Vagina (tissue), 2 donors: ENCODE measurements at places on chromosomes 4 and X.

- no peak for DNase-seq
Measured at GRCh38 chrX:136714626-136715599, 65.8 kb downstream of the ARHGEF6 start.

DNA sequence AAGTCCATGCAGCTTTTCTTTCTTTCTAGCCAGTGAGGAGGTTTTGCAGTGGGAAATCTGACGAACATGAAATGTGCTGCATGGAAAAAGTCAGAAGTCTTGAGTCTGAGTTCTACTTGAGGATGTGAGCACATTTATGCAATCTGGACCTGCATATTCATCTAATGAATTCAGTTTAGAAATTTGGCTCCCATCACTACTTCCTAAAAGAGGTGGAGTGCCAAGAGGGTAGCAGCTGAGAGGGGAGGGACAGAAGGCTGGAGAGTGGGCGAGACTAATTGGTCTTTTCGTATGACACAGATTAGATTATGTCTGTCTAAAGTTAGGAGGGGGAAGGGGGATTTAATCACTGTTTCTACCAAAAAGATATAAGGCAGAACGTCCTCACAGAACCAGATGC is 535.9 kb downstream of the IQCM start:
- DNase-seq = no peak

DNA sequence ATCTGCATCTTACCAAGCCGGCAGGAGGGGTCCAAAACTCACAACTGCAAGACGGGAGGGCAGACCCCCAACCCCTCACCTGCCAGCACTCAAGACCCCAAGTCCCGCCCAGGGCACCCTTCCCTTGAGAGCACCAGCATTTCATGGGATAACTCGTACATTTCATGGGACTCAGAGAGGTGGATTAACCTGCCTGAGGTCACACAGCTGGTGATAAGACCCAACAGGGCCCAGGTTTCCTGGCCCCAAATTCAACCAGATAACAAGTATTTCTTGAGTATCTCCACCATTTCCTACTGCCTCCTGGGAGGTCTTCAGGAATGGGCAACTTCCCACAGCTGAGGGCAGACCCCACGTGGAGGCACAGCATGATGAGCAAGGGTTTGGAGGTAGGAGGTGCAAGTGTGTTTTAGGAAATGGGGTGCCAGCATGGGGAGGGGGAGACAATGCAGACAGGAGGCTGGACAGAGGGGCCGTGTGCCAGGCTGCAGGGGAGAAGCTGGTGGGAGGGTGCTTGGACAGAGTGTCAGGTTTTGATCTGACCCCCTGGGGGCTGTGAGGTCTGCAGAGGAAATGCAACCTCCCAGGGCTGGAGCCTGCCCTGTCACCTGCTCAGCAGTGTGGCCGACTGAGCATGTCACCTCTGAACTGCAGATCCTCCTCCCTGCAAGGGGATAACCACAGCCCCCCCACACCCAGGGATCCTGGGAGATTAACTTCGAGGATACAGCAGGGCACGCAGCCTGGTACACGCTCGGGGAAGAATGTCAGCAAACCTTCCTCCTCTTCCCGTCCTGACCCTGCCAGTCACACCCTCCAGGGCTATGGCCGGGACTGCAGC is 4.4 kb downstream of the ADRA2C start:
- DNase-seq = no peak

- no peak for DNase-seq
Measured at GRCh38 chr4:140005699-140006098, 148.3 kb downstream of the MAML3 start.

GRCh38 chr4:144714166-144714565 is 68.2 kb downstream of the HHIP start:
- DNase-seq = no peak

DNA sequence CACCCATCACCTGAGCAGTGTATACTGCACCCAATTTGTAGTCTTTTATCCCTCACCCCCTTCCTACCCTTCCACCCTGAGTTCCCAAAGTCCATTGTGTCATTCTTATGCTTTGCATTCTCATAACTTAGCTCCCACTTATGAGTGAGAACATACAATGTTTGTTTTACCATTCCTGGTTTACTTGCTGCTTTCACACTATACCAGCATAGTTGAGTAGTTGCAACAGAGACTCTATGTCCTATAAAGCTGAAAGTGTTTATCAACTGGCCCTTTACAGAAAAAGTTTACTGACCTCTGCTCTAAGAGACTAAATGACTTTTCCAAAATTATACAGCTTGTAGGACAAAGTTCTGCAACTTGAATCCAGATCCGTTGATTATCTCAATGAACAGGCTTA is 61.1 kb upstream of the BLTP1 start:
- DNase-seq = no peak

DNA sequence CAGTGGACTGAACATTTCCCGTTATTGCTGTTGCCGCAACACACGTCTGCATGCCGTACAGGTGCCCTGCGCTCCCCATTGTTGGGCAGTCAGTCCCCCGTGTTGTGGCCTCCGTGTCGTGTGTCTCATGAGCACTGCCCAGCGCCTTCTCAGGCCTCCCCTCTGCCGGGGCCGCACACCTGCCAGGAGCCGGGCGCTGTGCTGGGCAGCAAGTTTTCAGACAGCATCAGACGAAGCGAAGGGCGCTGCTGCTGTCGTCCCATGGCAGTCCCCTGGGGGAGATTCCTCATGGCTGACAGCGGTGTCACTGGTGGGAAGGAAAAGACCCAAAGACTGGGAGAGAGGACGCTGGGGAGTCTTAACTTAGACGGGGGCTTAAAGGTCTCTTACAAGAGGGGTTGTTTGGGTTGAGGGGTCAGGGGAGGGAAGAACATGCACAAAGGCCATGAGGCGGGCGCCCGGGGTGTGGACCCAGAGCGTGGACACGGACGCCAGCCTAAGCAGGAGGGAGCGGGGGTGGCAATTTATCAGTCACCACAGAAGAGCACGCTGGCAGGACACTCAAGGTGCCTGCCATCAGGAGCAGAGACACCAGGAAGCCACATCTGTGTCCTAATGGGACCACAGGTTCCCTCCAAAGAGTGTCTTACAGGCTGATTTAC is 47.3 kb downstream of the RGS12 start:
- peak; percentile 75 for DNase-seq

DNA sequence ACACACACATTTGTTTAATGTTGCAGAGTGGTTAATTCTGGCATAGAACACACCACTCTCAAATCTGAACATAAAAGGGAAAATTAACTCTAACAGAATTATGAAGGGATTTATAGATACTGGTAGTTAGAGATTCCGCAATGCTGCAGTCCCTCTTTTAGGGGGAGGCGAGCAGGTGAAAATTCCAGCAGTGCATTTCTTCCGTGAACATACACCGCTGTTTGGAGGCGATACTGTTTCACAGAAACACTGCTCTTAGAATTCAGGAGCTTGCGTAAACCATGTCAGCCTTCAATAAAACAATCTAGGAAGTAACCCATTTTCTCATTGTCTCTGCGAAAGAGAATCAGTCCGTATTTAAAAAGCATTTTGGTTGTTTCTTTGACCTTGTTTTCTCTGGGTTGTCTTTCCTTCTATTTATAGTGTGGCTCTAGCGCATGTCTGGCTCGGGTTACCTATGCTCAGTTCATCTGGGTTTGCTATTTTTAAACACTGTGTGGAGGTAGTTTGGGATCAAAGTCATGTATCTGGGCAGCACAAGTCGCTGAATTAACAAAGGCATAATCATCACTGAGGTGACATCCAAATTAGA is 90.4 kb downstream of the GPAT3 start:
- no peak for DNase-seq

DNA sequence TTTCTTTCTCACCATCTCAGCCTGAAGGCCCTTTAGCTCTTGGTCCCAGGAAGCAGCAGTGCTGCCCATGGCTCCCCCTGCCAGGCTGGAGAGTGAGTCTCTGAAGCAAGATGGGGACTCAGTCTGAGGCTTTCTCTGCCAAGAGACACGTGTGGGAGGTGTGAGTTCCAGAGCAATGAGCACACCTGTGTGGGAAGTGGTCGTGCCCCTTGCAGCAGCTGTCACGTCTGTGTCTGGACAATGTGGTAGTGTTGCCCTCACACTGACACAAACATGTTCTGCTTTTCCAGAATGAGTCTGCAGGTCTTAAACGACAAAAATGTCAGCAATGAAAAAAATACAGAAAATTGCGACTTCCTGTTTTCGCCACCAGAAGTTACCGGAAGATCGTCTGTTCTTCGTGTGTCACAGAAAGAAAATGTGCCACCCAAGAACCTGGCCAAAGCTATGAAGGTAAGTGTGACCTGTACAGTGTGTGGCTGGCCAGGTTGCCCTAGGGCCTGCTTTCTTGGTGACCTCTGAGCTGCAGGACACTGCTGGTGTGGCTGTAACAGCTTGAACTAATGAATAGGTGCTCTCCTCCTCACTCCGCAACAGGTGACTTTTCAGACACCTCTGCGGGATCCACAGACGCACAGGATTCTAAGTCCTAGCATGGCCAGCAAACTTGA is 1.9 kb downstream of the TACC3 start:
- no peak for DNase-seq

DNA sequence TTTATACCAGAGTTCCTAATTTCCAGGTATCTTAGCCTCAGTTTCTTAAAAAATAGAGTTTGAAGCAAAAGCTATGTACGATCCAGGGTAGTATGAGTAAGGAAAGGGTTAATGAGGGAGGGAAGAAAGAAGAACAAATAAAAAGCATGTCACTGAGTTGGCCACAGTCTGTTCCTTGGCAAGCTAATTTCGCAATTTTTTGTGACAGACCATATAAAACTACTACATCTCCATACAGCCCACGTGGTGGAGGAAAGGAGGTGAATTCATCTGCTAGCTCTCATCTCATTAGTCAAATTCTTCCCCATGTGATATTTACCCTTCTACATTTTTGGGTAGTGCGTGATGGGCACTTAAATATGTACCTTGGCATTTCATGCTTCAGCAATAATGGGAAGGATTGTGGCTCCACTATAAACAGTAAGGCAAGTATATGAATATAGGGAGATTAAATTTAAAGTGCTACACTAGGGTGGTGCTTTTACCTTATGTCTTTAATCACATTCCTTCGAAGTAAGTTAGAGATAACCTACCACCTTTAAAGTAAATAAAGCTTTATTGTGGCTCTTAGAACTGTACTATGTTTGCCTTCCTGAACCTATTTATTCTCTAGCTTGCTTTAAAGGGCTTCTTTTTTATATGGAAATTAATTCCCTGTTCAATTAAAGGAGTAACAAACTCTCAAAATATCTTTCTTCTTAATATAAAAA is 102.1 kb upstream of the VAMP7 start:
- no peak for DNase-seq

DNA sequence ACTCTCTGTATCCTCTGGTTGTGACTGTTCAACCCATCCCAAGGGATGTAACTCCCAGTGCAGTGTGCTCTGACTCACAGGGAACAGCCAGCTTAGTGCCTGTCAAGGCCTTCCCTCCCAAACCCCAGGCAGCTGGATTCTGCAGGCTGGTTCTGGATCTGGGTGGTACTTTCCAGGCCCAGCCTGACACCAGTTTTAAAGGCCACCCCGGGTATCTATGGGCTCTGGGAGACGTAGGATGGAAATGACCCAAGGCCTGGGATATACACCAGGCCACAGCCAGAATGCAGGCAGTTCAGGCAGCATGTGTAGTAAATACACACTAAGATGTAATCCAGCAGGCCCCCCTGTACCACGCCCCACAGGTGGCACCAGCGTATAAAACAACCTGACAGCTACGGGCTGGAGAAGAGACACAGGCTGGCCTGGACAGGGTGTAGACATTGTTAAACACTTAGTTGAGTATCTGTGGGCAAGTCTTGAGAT is 64.2 kb downstream of the SPINK2 start:
- no peak for DNase-seq

DNA sequence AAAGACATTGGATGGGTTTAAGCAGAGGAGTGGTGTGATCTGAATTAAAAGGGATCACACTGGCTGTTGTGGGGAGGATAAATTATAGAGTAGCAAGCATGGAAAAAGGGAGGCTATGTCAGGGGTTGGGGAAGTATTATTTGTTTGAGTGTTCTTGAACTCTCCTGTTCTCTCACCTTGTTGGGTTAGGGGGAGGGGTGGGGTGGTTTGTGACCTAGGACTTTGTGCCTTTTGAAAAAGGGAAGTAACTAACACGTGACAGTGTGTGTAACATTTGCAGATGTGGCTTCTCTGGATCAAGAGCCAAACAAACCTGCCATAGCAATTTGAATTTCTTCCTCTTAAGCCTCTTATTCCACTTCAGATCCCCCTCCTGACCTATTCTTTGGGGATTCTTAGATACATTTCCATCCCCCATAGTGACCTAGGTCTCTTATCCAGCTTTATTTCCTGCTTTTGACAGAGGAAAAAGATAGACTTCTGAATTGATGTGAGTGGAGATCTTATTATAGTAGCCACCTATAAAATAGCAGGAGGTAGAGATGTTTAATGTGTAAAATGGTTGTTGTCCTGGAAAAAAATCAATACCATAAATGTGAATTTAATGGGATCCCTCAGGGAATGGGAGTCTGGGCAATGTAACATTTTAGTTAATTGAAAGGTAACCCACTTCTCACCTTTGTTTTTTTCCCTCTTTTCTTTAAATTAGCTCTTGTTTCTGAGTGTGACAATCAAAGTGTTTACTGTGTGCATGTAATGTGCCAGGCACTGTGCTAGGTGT is 120.4 kb downstream of the CT47B1 start:
- DNase-seq = no peak

DNA sequence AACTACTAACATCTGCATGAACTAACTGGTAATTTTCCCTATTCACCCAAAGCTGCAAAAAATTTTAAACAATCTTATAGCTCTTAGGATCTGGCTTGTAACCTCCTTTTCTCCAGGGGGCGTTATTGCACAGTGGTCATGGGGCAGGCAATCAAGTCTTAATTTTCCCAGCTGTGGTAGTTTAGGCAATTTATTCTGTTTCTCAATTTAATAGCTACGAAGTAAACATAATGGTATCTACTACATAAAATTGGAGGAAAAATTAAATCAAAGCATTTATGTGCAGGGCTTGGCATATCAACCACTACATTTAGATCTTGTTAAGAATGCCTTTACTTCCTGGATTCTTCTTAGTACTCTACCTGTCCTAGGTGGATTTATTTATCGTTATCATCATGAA is 137.4 kb upstream of the GUCY1A1 start:
- no peak for DNase-seq

DNA sequence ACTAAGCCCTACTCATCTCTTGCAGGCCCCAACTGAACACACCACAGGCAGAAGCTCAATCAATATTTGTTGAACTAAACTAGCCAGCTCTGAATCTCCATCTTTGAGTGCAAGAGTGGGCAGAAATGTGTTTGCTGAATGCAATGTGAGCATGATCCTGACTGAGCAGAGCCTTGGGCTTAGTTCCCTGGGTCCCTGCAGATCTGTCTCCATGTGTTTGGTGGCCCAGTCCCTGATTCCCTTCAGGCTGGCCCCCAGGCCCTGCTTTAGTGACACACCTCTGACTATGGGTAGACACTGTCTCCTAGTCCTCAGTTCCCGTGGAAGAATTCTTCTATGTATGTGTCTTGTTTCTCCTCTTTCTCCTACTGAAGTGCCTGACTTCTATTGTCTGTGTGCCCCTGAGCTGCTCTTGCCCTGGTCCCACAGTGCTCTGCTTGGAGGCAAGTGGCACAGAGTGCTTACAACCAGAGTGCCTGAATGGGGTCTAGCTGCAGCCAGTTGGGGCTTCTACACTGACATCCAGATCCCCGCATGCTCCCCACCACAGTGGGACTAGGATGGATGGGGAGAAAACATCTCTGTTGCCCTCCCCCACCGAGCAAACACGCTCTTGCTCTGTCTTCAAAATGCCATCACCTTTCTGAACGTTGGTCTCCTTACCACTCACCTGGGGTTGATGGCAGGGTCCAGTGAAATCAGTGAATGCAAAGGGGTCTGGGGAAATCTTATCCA is 9.3 kb downstream of the PJA1 start:
- peak; percentile 71 for DNase-seq

- DNase-seq = no peak
Measured at GRCh38 chr4:74751247-74751646, 43.1 kb downstream of the BTC start.

- no peak for DNase-seq
Measured at GRCh38 chr4:9811806-9812205, 30.4 kb downstream of the DRD5 start.
